ENCODE measurements at places on chromosomes 12 and 14. TPM values are rescaled to one million over a fixed set of nuclear protein-coding genes. Genes with fewer than 3 reads are reported as not detected.
A peak's percentile ranks its signal among the peaks of the same experiment; 100 is the strongest.

DNA sequence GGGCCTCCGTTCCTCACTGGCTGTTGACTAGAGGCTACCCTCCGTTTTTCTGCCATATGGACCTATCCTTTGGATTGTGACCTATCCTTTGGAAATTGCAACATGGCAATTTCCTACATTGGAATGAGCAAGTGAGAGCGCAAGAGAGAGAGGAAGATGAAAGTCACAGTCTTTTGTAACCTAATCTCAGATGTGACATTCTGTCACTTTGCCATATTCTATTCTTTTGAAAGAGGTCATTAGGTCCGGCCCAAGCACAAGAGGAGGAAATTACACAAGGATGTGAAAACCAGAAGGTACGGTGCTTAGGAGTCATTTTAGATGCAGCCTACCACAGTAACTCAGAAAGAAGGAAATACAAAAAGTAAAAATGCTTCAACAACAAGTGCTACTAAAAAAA is 47.3 kb upstream of the SRP54 start:
- H3K4me3 ChIP-seq: no peak overlapping the region
- H3K36me3 ChIP-seq: no peaks in the 10 kb centered on the region
- no peaks in the 10 kb centered on the region for H3K4me1 ChIP-seq
- no peak for DNase-seq

DNA sequence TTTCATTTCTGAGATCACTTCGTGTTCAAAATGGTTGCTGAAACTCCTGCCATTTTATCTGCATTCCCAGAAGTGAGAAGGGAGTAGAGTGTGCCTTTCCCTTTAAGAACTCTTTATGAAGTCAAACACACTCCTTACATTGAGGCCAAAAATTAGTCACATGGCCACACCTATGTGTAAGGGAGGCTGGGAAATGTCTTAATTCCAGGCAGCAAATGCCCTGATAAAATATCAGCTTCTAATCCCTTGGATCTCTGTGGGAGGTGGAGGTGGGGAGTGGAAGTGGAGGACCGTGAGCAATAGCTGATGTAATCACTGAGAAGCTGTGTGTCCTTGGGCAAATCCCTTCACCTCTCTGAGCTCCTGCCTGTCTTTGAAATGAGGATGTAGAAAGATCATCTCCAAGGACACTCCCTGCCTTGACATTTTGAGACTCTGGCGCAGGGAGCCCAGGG is 22.7 kb upstream of the ANKRD9 start:
- H3K36me3 ChIP-seq: no peaks in the 10 kb centered on the region
- H3K27me3 ChIP-seq: no peaks in the 10 kb centered on the region
- no peak for DNase-seq
- H3K27ac ChIP-seq: no peak overlapping the region
- H3K4me3 ChIP-seq: no peak overlapping the region

- no peaks in the 10 kb centered on the region for H3K4me1 ChIP-seq
- H3K27ac ChIP-seq: no peak overlapping the region
- no peak for DNase-seq
- H3K36me3 ChIP-seq: no peaks in the 10 kb centered on the region
- no peak overlapping the region for H3K4me3 ChIP-seq
Observed at GRCh38 chr12:122067966-122068365, 10.6 kb upstream of the MLXIP start.

DNA sequence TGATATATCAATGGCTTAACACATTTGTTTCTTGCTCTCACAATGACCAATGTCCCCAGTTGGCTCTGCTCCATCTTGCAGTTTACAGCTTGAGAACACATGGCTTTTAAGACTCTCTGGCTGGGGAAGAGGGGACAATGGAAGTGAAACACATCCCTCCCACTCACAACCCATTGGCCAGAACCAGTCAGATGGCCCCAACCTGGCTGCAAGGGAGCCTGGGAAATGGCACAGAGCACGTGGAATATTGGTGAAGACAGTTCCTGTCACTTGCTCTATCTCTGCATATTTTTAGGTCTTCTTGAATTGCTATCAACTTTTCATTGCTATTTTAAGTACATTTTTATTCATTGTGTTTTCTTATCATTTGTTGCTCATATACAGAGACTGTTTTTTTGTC is 345.4 kb downstream of the MED13L start:
- H3K27ac ChIP-seq: no peak overlapping the region
- H3K27me3 ChIP-seq: no peaks in the 10 kb centered on the region
- no peak for DNase-seq
- no peaks in the 10 kb centered on the region for H3K4me1 ChIP-seq

- no peaks in the 10 kb centered on the region for H3K4me1 ChIP-seq
- no peak for DNase-seq
- H3K27me3 ChIP-seq: no peaks in the 10 kb centered on the region
Observed at GRCh38 chr12:52291267-52291935, at the start of gene KRT81. KRT81 (minus strand) TSS chr12:52291534; CDS start chr12:52291465, 69 bp downstream.

- no peak overlapping the region for H3K4me3 ChIP-seq
- DNase-seq: no peak
- H3K4me1 ChIP-seq: no peaks in the 10 kb centered on the region
- no peaks in the 10 kb centered on the region for H3K27me3 ChIP-seq
- peak overlapping the region; percentile 71 for H3K27ac ChIP-seq
Observed at GRCh38 chr12:55736780-55737580, 5.9 kb upstream of the GDF11 start.

DNA sequence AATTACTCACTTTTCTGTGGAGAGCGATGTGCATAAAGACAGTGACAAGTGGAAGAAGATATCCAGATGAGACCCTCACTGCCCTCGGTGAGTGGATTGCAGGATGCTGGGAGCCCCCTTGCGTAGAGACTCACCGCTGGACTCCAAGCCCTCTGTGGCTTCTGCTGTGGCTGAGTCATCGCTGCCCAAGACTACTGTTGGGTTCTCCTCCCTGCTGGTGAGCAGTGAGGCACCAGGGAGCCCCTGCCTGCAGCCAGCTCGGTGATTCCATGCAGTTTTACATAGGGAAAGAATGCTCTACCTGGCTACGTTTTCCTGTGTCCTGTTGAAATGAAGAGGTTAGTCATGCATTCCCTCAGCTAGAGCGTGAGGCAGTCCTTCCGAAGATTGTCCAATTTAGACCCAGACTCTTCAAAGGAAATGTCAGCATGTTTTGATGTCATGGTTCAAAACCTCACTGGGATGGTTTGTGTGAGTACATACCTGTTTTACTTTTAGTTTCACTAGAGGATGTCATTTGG is 28.2 kb downstream of the TRAF3 start:
- H3K27ac ChIP-seq: no peak overlapping the region
- no peaks in the 10 kb centered on the region for H3K27me3 ChIP-seq
- H3K4me3 ChIP-seq: no peak overlapping the region

DNA sequence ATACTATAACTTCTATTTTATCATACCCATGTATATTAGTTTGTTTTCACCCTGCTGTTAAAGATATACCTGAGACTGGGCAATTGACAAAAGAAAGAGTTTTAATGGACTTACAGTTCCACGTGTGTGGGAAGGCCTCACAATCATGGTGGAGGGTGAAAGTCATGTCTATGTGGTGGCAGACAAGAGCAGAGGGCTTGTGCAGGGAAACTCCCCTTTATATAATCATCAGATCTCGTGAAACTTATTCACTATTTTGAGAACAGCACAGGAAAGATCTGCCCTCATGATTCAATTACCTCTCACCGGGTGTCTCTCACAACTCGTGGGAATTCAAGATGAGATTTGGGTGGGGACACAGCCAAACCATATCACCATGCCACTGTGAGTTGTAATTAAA is 135.8 kb downstream of the SYNE2 start:
- no peaks in the 10 kb centered on the region for H3K27me3 ChIP-seq
- no peaks in the 10 kb centered on the region for H3K4me1 ChIP-seq
- no peak overlapping the region for H3K4me3 ChIP-seq
- DNase-seq: no peak
- H3K36me3 ChIP-seq: no peaks in the 10 kb centered on the region

GRCh38 chr12:56521590-56522371 is at the start of gene RBMS2:
RBMS2 (plus strand) TSS chr12:56521820; CDS start chr12:56522024, 204 bp downstream.
- no peaks in the 10 kb centered on the region for H3K36me3 ChIP-seq
- H3K4me3 ChIP-seq: peak within 1 kb of the TSS; percentile 61
- H3K27ac ChIP-seq: peak within 1 kb of the TSS; percentile 96
- DNase-seq: peak; percentile 74
- no peaks in the 10 kb centered on the region for H3K27me3 ChIP-seq
- H3K4me1 ChIP-seq: peaks cover 6% of the 10 kb centered on the region

- H3K36me3 ChIP-seq: no peaks in the 10 kb centered on the region
- no peaks in the 10 kb centered on the region for H3K4me1 ChIP-seq
- H3K27ac ChIP-seq: no peak overlapping the region
- no peaks in the 10 kb centered on the region for H3K27me3 ChIP-seq
Observed at GRCh38 chr12:16622338-16622737, 16.4 kb upstream of the LMO3 start.

DNA sequence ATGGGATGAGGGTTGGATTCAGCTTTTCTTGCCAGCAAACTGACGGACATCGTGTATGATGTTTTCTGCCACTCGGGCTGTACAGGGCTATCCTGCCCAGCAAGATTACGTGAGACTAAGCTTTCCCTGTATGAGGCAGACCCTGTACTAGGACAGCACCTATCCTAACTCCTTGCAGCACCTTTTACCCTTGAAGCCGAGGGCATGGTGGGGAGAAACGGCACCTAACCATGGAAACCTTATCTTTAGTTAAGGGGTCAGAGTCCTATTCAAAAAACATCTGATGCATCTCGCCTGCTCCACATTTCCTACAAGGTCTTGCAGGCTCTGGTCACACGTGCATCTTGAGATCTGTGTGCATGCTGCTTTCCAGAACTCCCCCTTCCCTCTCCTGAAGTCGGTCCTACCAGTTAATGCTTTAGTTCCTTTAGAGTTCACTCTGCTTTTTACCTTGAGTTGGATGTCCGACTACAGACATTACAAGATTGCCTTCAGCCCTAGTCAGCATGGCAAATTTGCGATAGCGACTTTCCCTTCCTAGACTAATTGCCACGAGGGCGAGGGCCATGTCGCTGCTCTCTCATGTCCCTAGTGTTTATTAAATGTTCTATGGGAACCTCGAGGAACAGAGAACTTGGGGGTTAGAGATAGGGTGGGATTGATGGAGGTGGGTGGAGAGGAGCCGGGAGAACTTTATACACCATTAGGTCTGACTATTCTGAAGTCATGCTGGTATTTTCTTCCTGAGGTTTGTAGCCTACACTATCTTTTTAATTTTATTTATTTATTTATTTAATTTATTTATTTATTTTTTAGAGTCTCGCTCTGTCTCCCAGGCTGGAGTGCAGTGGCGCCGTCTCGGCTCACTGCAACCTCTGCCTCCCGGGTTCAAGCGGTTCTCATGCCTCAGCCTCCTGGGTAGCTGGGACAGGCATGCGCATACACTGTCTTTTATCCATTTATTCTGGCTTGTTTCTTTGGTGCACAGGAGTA is 6.6 kb downstream of the RAN start:
- H3K27me3 ChIP-seq: no peaks in the 10 kb centered on the region
- H3K36me3 ChIP-seq: peaks cover 6% of the 10 kb centered on the region
- no peak overlapping the region for H3K4me3 ChIP-seq
- no peak overlapping the region for H3K27ac ChIP-seq
- H3K4me1 ChIP-seq: no peaks in the 10 kb centered on the region

- H3K27ac ChIP-seq: no peak overlapping the region
- no peaks in the 10 kb centered on the region for H3K27me3 ChIP-seq
- no peak for DNase-seq
- no peak overlapping the region for H3K4me3 ChIP-seq
Observed at GRCh38 chr12:4483885-4484823, 38.5 kb upstream of the FGF6 start.

MDGA2 gene
- total RNA-seq: not detected

IL22 gene
- total RNA-seq: not detected

CLEC1A gene
- 4.3 TPM for total RNA-seq

KRT4 gene
- total RNA-seq: not detected

ZBTB42 gene
- 3.5 TPM for total RNA-seq

Data from breast epithelium (tissue), 4 donors.